ENCODE measurements at places on chromosomes 12 and 14.

GRCh38 chr12:12441429-12441807 is 84.5 kb downstream of the BORCS5 start:
- no peak for DNase-seq

DNA sequence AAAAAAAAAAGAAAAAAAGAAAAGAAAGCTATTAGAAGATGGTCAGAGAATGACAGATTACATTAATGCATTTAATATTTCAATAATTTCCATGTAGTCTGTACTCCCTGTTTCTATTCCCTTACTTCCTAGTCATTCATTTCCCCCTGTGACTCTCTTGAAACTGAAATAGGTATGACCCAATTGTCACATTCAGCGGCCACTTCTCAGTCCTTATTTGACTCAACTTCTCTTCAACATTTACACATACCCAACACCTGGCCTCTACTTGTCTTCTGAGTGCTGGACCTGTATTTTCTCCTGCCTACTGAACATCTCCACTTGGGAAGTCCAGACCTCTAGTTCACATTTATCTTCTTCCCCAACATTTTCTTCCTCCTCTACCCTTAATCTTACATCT is 7.2 kb downstream of the EEA1 start:
- DNase-seq, result no peak

DNA sequence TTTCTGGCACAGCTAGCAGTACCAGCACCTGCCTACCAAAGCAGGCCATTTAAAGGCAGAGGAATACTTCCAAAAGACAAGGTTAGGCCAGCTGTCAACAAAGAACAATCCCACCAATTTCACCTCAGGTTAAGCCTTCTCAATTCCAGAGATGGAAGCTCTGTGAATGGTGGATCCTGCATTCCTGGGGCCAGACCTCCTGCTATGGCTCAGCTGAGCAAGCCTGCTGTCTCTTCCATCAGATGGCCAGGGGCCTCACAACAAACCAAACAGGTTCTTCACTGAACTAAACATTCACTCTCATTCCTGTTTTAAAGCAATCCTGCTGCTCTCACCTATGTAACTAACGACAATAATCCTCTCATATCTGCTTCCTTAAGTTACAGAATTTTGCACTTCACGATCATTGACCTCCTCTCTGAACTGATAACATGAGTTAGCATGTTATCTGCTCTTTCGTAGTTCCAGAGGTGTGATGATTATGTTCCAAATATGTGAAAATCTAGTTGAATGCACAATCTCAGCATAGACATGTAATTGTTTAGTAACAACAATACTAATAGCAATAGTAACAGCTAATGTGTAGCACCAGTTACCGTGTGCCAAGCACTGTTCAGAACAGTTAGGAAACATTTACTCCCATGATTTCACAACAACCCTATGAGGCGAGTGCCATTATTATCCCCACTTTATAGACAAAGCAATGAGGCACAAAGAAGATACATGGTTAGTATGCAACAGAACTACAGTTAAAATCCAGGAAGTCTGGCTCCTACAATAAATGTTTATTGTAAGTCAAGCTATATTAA is 73.2 kb downstream of the SLC2A13 start:
- DNase-seq, result no peak

- no peak for DNase-seq
Observed at GRCh38 chr12:117342682-117343081, 18.7 kb downstream of the NOS1 start.

- no peak for DNase-seq
Observed at GRCh38 chr14:61581955-61582615, 113.2 kb upstream of the HIF1A start.

DNA sequence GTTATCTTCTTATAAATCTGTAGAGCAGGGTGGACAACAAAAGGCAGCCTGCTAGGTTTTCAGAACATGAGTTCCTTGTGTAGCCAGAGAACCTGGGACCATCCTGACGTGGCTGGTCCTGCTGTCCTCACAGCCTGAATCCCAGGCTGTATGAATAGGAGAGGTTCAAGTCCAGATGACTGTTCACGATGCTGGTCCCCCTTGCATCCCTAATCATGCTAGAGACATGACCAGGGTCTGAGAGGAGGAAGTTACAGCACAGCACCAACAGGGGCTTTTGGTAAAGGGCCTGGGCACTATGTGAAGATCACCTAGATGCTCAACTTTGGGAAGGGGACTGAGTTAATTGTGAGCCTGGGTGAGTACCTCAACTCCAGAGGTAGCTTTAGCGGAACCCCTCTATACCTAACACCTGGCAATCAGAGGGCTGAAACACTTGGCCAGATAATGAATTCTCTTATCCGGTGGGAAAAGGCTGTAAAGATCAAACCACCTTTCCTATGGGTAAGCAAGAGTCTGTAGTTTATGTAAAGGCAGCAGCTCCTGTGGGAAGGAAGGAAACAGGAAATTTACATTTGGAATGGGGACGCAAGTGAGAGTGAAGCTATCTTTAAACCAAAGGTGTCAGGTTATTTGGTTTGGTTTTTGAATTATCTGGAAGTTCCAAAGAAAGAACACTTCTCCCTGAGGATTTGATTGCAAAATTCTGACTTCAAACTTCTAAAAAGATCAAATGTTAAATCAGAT is 112.8 kb downstream of the DAD1 start:
- no peak for DNase-seq

GRCh38 chr14:24428628-24429394 is 657 bp downstream of the CBLN3 start:
- DNase-seq, result no peak

- DNase-seq, result no peak
Observed at GRCh38 chr12:131511803-131512561, 198.9 kb upstream of the SFSWAP start.

GRCh38 chr12:121036810-121037326 is 2.2 kb downstream of the OASL start:
- DNase-seq, result no peak

GRCh38 chr14:70754991-70755390 is 54.3 kb downstream of the MAP3K9 start:
- DNase-seq, result no peak

GRCh38 chr14:54427871-54428270 is 13.3 kb downstream of the CNIH1 start:
- DNase-seq, result no peak

- no peak for DNase-seq
Observed at GRCh38 chr12:79439175-79439825, 251.5 kb downstream of the PAWR start.

DNA sequence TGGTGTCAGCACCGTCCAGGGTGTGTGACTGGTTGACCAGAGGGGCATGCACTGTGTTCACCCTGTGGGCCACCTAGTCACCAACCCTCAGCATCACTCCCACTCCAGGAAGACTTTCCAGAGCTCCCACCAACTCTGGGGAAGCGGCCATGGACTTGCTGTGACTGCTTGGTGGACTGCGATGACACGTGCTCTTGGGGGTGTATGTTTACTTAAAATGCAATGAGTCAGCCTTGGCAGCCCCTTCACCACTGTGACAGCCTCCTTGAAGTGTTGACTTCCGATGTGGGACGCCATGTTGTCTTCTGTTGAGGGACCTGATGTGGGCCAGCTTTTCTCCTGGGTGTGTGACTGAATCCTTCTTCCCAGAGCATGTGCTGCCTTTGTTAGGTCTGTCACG is 151.1 kb upstream of the RTL1 start:
- no peak for DNase-seq

GRCh38 chr12:47817272-47818006 is 2.3 kb downstream of the HDAC7 start:
- DNase-seq, result no peak

- DNase-seq, result no peak
Observed at GRCh38 chr14:20750194-20750593, 4.5 kb downstream of the EDDM3A start.

- no peak for DNase-seq
Observed at GRCh38 chr12:79857675-79858074, 77.2 kb downstream of the PPP1R12A start.

DNA sequence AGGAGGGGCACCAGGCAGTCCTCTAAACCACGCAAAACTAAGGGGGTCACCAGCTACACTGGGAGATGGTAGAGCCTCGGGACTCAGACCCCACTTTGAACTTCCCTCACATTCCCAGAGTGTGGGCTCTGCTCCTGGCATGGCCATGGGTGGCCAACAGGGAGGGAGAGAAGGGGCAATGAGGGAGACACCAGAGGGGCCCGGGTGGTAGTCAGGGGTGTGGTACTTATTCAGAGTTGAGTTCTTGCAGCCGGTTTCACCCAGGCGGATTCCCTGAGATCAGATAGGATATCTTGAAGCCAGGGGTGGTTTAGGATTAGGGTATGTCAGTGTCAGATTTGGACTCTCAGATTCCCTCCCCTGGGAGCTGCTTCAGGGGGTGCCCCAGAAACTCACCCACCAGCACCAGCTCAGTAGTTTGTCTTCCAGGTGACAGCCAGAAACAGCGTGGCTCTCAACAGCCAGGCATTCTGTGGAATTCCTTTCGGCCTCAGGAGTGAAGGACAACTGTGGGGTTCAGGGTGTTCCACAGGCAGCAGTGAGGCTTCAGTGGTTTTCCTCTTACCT is 56.0 kb downstream of the ELK3 start:
- DNase-seq, result no peak

- DNase-seq, result no peak
Observed at GRCh38 chr12:59030415-59030814, 110.1 kb upstream of the LRIG3 start.

- no peak for DNase-seq
Observed at GRCh38 chr14:57833323-57833722, 32.6 kb downstream of the SLC35F4 start.

DNA sequence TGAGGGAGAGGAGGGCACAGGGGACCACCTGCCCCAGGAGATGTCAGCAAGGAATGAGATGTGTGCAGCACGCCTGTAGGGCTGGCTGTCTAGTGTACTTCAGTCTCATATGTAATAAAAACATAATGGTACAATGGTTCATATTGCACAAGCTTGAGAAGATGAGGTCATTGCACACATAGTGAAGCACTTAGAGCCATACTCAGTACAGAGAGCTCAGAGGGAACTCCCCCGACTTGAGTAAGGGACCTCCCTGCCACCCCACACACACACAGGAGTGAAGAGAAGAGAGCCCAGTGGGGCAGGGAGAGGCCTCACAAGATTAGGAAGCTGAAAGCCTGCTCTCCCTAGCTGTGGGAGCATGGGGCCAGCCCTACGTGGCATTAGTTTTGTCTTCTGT is 61.5 kb downstream of the SLC6A12 start:
- no peak for DNase-seq
